ENCODE measurements at places on chromosomes 3 and 15. TPM values are rescaled to one million over a fixed set of nuclear protein-coding genes. Genes with fewer than 3 reads are reported as not detected.

Gene LRRC31
- polyA plus RNA-seq = not detected

Gene IL16
- 0.03 TPM for polyA plus RNA-seq

Gene FBXW12
- not detected for polyA plus RNA-seq

DNA sequence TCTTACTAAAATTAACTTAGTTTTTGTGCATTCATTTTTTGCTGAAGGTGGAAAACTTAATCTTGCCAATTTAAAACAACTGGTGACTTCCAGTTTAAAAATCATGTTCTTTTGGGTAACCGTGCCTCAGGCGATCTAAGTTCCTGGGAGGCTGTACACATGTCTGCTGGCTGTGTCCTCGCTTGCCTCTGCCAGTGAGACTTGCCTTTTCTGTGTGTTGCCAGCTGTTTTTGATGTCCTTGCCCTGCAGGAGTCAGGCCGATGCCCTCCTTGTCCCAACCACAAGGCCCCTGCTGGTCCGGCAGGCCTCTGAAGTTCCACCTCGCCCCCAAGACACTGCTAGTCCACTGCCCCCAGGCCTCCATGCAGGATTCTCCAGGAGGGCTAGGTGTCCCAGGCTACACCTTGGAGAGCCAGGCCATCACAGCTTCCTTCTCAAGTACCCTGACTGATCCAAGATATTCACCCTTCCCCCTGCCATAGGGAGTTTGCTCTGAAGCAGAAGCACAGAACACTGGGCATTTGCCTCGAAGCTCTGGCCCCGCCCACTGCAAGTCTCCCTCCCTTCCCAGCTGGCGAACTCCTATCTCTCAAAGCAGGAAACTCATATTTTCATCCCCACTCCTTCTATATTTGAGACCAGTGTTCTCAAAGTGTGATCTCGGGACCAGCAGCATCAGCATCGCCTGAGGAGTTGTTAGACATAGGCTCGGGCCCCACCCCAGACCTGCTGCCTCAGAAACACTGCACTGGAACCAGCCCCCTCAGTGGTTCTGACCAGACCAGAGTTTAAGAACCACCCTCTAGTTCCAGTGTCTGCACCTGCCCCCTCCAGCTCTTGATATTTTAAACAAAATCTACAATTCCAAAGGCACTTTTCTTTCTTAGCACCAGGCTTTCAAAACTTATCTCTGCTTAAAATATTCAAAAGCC is 185.8 kb upstream of the UBE2E1 start:
- no peaks in the 10 kb centered on the region for H3K36me3 ChIP-seq
- no peak overlapping the region for H3K4me3 ChIP-seq
- no peak overlapping the region for H3K27ac ChIP-seq
- H3K4me1 ChIP-seq = no peaks in the 10 kb centered on the region
- no peak for DNase-seq

DNA sequence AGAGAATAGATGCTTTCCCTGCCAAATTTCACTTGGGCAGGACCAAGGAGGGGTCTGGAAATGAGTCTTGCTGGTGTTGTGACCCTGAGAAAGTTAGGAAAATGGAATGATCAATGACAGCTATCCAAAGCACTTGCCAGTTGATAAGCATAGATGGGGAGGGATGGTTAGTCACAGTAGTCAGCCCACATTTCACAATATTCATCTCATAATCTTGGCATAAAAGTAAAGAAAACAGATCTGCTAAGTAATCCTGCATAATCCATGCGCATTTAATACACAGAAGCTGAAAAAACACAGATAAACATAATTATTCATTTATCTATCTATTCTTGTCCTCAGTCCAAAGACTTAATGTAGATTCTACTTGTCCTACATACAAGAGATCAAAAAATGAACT is 184.1 kb downstream of the ZIC4 start:
- no peak overlapping the region for H3K27ac ChIP-seq
- no peaks in the 10 kb centered on the region for H3K4me1 ChIP-seq
- no peaks in the 10 kb centered on the region for H3K27me3 ChIP-seq
- H3K36me3 ChIP-seq = no peaks in the 10 kb centered on the region
- H3K4me3 ChIP-seq = no peak overlapping the region

GRCh38 chr3:73484656-73485248 is 140.0 kb downstream of the PDZRN3 start:
- H3K36me3 ChIP-seq = no peaks in the 10 kb centered on the region
- no peak for DNase-seq
- no peaks in the 10 kb centered on the region for H3K27me3 ChIP-seq
- H3K27ac ChIP-seq = no peak overlapping the region

DNA sequence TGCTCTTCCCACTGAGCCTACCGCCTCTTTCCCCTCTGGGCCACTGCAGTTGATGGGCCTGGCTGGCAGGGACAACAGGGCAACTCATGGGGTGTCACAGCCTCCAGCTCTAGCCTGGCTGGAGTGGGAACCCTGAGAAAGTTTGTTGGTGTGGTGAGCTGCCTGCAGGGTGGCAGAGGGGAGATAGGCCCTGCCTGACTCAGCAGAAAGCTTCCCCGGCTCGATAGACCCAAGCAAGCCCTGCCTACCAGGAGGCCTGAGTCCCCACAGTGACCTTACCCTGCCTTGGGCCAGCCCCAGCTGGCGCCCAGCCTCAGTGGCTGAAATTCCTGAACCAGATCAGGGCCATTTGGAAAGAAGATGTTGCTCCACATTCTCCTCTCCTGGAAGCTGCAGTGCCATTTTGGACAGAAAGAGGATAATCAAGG is 29.4 kb downstream of the ABTB1 start:
- H3K27ac ChIP-seq = no peak overlapping the region
- no peak overlapping the region for H3K4me3 ChIP-seq
- H3K36me3 ChIP-seq = no peaks in the 10 kb centered on the region
- DNase-seq = no peak
- peaks cover 12% of the 10 kb centered on the region for H3K4me1 ChIP-seq

Gene SMAD6
- polyA plus RNA-seq = 3.1 TPM

- H3K36me3 ChIP-seq = no peaks in the 10 kb centered on the region
- H3K4me3 ChIP-seq = no peak overlapping the region
- peaks cover 30% of the 10 kb centered on the region for H3K4me1 ChIP-seq
- no peak overlapping the region for H3K27ac ChIP-seq
Measured at GRCh38 chr3:133563186-133563591, 10.3 kb upstream of the CDV3 start.

DNA sequence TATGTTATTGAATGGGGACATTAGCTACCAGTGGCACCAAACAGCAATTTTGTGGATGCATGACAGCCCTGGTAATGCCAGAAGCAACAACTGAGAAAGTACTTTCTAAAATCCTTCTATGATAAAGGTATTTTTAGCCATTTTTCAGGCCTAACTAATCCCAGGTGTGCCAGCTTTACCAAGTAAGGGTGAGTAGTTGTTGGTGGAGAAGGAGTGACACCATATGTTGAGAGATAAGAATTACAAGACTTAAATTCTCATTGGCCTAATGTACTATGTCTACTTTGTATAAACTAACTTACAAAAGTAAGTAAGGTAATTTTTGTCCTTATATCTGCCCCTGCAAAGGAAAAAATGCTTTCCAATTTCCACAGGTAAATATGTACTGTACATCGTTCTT is 4.1 kb upstream of the COX17 start:
- H3K27me3 ChIP-seq = no peaks in the 10 kb centered on the region
- peak; percentile 15 for DNase-seq
- H3K4me1 ChIP-seq = peaks cover 8% of the 10 kb centered on the region
- no peak overlapping the region for H3K4me3 ChIP-seq
- H3K27ac ChIP-seq = no peak overlapping the region
- H3K36me3 ChIP-seq = no peaks in the 10 kb centered on the region

Gene IQCF5
- not detected for polyA plus RNA-seq

Gene LOXL1
- 1.3 TPM for polyA plus RNA-seq

- peaks cover 3% of the 10 kb centered on the region for H3K27me3 ChIP-seq
- H3K27ac ChIP-seq = no peak overlapping the region
- no peak for DNase-seq
- no peak overlapping the region for H3K4me3 ChIP-seq
Measured at GRCh38 chr15:69158201-69158842, 2.1 kb upstream of the GLCE start.

DNA sequence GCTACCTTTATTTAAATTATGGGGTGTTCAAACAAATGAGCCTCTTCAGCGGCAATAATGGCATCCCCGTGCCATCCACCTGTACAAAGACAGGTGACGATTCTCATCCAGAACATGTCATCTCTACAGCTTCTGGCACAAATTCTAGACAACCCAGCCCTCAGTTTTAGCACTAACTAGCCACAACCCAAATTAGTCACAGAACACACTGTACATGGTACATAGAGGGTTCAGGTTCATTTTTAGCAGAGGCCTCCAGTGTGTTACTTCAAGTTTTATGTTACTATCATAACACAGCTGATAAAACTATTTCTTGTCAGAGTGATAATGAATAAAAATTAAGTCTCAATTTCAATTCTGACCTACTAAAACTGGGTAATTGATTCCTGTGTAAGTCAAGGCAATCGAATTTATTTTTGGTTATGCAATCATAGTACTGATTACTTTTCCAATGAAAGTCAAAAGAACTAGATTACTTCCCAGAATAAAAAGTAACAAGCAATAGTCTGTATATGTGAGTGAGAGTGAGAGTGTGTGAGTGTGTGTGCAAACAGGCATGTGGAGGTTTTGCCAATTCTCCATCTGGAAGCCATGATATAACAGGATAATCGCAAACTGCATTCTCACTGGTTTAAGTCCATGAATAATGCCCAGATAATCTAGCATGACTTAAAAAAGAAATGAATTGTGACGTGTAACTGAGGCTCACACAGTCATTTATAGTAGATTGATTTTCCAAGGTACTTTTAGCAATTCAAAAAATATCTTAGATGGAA is 37.4 kb downstream of the SHQ1 start:
- no peaks in the 10 kb centered on the region for H3K27me3 ChIP-seq
- peaks cover 2% of the 10 kb centered on the region for H3K36me3 ChIP-seq
- H3K4me3 ChIP-seq = no peak overlapping the region
- no peak overlapping the region for H3K27ac ChIP-seq
- H3K4me1 ChIP-seq = no peaks in the 10 kb centered on the region

Gene ZNF80
- polyA plus RNA-seq = not detected

Gene NR2E3
- polyA plus RNA-seq = not detected

Gene TRIM71
- 21.1 TPM for polyA plus RNA-seq

- no peak overlapping the region for H3K4me3 ChIP-seq
- no peaks in the 10 kb centered on the region for H3K4me1 ChIP-seq
- H3K27ac ChIP-seq = no peak overlapping the region
- no peak for DNase-seq
- H3K36me3 ChIP-seq = no peaks in the 10 kb centered on the region
- H3K27me3 ChIP-seq = no peaks in the 10 kb centered on the region
Measured at GRCh38 chr3:135513106-135514059, 452.1 kb upstream of the PPP2R3A start.

DNA sequence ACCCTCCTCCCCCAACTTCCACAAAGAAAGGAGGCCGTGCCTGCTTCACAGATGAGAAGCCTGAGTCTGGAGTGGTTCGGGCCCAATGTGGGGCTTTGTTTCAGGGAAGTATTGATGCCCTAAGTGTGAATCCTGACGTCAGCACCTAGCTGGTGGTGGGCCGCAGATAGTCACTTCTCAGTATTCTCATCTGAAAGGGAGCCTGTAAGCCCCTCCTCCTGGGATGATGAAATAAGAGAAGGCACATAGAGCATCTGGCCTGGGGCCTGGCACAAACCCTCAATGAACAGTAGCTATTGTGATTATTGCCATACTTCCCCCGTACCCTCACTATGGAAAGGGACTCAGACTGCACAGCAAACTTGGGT is 24.8 kb downstream of the LINGO1 start:
- no peaks in the 10 kb centered on the region for H3K36me3 ChIP-seq
- peaks cover 32% of the 10 kb centered on the region for H3K27me3 ChIP-seq
- no peak for DNase-seq
- no peak overlapping the region for H3K4me3 ChIP-seq

Data from HepG2 (cell line).